Left lung (tissue), 14 donors: ENCODE measurements at places on chromosomes 6 and 20.

DNA sequence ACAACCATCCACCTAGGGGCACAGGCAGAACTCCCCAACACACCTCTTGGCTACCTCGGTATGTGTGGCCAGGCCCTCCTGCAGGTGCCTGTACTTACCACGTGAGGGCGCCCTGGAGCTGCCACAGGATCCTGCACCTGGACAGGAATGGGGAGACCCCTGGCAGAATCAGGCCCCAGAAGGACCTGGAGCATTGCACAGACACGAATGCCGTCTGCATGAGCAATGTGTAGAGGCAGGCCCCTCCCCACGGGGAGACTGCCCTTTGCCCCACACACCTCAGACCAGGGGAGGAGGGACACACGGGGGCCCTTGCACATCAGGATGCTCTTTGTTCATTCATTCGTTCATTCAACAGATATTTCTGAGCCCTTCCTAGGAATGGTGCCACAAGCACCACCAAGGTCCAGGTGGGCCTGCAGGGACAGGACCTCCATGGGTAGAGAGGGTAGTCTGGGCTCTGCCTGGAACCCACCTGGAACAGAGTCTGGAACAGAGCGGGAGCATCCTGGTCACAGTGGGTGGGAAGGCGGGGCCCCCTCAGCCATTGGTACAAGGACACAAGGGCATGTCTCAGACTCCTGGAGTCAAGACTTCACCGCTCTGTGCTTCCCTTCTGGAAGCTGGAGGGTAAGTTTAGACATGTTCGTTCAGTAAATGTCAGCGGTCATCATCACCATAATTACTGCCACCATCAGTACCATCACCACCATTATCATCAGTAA is 32.3 kb downstream of the YTHDF1 start:
- peak; percentile 10 for DNase-seq

GRCh38 chr6:118752803-118753202 is 101.4 kb upstream of the CEP85L start:
- DNase-seq = no peak

DNA sequence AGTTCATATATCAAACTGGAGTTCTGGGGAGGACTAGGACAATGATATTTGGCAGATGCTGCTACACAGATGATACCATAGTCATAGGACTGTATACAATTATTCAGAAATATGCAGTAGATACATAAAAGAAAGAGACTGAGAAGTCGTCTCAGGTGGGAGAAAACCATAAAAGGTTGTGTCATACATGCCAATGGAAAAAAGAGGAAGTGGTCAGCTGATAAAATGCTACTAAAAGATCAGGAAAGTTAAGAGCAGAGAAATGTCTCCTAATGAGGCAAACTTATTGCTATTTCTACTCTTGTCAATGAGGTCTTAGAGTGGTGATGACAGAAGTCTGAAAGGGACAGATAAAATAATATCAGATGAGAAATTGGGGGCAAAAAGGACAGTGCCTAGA is 407.6 kb downstream of the COL12A1 start:
- DNase-seq = no peak

- DNase-seq = no peak
Measured at GRCh38 chr20:35006009-35006408, 50.3 kb downstream of the MYH7B start.

DNA sequence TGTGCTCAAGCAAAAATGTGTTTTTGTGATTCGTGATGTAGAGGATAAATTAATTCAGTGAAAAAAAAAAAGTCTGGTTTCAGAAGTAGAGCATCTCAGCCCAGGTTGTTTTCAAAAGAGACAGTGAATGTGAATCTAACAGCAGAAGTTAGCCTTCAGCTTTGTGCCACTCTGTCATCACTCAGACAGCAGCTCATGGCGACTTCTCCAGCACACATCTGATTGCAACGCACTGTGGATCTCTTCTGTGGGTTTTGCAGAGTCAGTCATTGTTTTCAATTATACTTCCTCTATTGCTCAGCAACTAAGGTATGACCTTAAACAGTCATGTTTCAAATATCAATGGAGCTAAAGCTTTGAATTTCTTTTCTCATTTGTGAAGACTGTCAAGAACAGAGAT is 335.5 kb upstream of the POU3F2 start:
- DNase-seq = no peak

- DNase-seq = no peak
Measured at GRCh38 chr6:115971785-115972184, 88.9 kb downstream of the FRK start.

GRCh38 chr6:27156874-27157458 is 90.5 kb upstream of the PRSS16 start:
- no peak for DNase-seq

DNA sequence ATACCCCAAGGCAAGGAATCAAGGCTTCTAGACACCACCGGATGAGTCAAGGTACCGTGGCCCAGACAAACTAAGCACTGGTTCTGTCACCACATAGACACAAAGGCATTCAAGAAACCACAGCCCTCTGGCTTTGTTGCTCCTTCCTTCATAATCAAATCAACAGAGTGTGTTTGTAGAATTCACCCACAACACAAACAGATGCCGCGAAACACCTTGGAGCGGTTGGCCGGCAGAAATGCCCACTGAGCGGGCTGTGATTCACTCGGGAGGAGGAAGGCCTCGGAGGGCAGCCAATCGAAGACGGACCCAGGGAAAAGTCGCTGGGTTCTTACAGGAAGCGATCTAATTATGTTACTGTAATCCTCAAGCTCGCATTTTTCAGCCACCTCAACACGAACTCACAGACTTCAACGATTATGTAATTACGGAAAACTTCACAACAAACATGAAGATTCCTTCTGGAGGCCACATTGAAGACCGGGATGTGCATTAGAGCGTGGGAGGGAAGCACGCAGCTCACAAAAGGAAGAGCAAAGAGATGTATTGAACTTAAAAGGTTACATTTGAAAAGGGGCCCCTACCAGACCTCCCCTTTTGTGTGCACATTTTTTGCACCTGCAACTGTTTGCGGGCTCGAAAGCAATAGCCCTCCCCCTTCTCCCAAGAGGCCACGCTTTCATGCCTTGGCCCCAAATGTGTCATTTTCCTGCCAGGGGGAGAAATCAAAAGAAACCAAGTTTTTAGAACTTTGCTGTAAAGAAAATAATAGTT is 184.7 kb upstream of the PREP start:
- DNase-seq = no peak
